ENCODE measurements at places on chromosomes 5 and 9.

- peak; percentile 9 for DNase-seq
Observed at GRCh38 chr9:19517202-19517942, 108.6 kb downstream of the ACER2 start.

DNA sequence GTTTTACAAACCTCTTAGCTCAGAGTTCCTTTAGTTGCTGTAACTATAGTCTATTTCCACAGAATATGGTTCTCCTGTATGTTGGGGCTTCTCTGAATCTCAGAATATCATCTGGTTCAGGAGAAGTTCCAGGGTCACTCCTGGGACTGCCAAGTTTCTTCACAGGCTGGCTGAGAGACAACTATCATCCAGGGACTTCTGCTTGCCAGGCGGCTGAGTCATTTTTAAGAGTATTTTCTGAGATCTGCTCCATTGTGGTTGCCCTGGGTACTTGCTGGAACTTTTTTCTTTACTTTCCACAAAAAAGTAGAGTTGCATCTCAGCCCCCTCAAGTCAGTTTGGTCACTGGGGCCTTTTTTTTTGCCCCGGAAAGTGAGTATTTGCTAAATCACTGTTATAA is 566.5 kb downstream of the LRRC70 start:
- no peak for DNase-seq

- DNase-seq, result peak; percentile 47
Observed at GRCh38 chr5:94433397-94434163, 184.8 kb downstream of the KIAA0825 start.

DNA sequence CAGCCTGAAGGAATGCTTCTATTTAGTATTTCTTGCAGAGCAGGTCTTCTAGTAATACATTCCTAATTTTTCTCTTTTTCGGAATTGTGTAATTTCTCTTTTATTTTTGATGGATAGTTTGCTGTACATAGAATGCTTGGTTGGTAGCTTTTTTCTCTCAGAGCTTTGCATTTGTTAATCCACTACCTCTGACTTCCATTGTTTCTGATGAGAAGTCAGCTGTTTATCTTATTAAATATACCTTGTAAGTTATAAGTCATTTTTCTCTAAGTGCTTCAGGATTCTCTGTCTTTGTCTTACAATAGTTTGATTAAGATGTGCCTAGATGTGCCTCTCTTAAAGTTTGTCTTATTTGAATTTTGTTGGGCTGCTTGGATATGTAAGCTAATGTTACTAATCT is 101.9 kb downstream of the HTR1A start:
- no peak for DNase-seq

GRCh38 chr9:123536455-123536868 is 180.5 kb downstream of the CRB2 start:
- no peak for DNase-seq

DNA sequence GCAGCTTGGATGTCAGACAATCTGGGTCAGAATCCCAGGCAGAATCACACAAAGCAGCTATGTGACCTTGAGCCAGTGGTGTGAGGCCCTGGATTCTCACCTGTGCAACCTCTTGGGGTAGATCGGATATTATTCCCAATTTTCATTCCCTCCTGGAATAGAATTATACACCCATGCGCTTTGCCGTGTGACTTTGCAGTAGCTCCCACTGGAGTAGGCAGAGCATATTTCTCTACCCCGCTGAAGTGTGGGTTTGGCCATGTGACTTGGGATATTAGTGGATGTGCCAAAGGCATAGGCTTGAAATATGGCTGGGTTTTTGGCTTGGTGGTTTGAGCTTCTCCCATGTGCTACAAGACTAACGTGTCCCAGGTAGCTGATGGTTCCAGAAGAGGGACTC is 35.5 kb upstream of the IER5L start:
- DNase-seq, result no peak

DNA sequence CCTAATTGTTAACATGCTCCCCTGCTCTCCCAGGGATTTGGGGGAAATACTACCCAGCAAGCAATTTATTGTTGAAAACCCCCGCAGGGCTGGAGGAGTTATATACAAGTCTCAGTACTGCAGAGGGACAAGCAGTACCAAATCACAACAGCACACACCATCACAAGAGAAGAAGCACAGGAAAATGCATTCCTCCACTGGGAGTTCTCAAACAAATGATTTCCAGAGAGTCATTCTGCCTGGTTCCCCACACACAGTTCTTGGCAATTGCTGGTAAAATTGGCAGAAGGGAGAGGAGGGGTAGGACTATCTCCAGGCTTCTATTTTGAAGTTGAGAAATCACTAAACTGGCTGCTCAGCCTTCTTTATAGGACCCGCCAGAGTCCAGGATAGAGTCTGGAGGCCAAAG is 16.8 kb downstream of the SIL1 start:
- DNase-seq, result no peak

- no peak for DNase-seq
Observed at GRCh38 chr5:68048516-68048915, 167.0 kb upstream of the PIK3R1 start.

DNA sequence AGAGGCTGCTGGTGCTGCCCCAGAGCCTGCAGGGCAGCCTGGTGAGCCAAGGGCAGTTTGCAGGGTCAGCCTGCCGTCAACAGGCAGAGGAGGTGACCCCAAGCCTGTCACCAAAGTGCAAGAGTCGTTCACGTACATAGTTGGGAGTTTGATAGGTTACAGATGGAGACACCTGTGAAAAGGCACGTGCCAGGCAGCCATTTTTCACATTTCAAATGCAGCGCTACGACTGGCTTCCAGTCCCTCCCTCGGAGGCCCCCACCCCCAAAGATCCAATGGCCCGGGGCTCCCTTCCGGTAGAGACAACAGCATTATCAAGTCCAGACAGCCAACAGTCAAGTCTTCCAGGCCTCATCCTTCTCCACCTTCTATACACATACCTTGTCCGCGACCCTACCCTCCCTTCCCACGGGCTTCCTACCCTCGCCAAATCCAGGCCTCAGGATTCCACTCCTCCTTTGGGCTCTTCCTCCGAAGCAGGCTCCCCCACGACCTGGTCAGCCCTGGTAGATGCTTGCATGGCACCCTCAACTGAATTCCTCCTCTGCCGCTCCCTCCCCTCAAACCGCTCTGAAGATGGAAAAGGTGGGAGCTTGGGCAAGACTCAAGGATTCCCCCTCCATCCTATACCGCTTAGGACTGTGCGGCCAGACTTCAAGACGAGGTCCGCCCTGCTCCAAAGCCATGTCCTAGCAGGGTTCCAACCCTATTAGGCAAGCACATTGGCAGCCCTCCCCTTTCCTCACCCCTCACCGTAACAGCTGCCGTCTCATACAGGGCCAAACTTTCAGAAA is 13.2 kb downstream of the HNRNPH1 start:
- DNase-seq, result no peak

- peak; percentile 55 for DNase-seq
Observed at GRCh38 chr9:134689321-134690181, 47.9 kb downstream of the COL5A1 start.

DNA sequence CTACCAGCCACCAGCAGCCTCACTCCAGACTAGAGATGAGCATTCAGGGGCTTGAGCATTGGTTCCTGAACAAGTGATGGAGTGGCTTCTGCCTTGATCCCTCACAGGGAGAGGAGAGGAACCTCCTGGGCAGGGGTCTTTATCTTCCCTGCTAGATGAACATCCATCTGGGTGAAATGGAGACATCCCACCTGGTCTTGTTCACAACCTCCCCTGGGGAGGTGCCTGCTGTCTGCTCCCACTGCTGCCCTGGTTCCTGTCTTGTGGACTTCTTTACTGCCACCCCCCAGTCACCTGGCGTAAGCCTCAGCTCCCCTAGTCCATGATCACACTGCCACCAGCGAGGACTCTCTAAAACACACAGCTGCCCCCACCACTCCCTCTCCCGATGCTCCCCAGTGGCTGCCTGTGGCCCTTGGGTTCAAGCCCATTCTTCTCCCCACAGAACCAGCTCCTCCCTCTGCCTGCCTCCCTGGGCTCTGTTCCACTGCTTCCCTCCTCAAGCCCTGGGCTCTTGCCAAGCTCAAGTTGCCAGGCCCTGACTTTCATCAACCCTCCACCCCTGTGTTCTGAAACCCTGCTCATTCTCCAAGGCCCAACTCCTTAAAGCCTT is 51.5 kb downstream of the COL15A1 start:
- no peak for DNase-seq

GRCh38 chr5:40291338-40291737 is 388.4 kb upstream of the PTGER4 start:
- no peak for DNase-seq

- DNase-seq, result no peak
Observed at GRCh38 chr5:143649937-143650621, 161.9 kb upstream of the HMHB1 start.

- no peak for DNase-seq
Observed at GRCh38 chr5:105836268-105836667, 1834.5 kb downstream of the EFNA5 start.
